ENCODE measurements at places on chromosomes 12 and 14. TPM values are rescaled to one million over a fixed set of nuclear protein-coding genes. Genes with fewer than 3 reads are reported as not detected.

GRCh38 chr12:104840262-104840661 is 117.8 kb downstream of the SLC41A2 start:
- no peak for DNase-seq

GRCh38 chr14:96589577-96589976 is 87.4 kb downstream of the PAPOLA start:
- DNase-seq: no peak

GRCh38 chr12:13940335-13940865 is 41.0 kb downstream of the GRIN2B start:
- no peak for DNase-seq

DNA sequence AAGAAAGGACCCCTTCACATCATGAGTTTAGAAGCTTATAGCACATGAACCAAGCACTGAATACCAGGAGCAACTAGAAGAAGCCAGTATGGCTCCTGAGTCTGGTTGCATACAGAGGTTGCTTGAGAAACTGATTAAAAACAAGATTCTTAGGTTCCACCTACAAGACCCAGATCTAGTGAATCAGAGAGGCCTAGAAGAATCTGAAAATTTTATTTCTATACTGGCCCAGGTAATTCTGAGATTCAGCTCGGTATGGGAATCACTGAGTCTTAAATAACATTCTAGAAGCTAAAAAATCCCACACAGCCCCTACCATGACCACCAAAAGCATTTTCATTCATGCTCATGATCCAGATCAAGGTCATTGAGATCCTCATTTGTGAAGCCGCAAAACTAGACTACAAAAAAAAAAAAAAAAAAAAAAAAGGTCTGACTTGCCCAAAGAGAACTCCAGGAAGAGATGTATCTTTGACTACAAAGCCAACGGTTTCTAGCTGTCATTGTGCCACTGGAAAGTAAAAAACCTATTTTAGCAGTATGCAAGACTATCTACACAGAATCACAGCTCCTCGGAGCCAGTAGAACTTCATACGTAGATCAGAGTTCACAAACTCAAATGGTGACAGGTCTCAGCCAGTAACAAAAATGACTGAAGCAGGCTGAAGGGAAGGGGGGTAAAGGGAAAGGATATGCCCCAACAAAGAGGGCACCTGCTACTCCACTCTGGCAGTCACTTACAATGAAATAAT is 168.4 kb upstream of the EGLN3 start:
- no peak for DNase-seq

The OR4M1 gene
- not detected for polyA plus RNA-seq

DNA sequence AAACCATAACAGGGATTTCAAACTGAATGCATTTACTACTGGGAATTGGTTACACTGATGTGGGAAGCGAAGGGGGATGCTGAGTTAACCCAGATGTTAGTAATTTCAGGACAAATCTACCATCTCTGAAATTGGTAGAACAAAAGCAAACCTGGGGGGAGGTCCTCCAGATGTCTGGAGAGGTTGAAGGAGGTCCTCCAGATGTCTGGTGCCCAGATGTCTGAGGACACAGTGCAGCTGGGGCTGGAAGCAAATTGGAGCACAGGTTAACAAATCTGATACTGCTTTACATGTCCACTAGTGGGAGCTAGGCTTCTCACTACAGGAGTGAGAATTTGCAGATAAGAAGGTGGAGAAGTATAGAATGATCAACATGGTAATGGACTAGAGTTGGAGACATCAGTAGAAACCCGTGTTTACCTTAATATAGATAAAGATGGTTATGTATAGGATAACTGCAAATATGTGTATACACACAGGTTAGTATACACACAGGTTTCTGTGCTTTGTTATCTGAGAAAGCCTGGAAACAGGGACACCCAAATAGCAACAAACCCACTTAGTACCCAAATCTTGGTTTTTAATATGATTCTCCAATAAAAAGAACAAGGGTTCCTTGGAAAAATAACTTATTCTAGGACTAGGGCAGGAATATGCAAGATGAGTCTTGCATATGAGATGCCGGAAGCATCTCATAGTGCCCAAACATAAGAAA is 162.5 kb downstream of the C12orf50 start:
- no peak for DNase-seq

The KRT2 gene
- not detected for polyA plus RNA-seq

DNA sequence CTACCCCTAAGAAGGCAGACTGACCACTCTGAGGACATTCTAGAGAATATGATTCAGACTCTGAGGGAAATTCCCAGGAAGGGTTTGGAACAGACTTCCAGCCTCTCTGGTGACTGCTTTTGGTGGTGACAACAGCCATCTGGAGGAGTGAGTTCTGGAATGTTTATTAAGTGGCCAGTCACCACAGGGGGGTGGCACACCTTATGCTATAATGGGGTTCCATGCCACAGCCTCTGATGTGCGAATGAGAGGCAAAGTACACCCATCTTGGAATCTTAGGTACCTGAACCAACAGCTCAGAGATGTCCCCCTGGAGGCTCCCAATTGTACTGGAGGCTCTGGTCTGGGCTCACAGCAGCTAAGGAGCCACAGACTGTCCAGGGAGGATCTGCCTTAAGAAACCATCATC is 9.5 kb upstream of the TINF2 start:
- DNase-seq: no peak

The ZFHX2 gene
- 12.2 TPM for polyA plus RNA-seq

DNA sequence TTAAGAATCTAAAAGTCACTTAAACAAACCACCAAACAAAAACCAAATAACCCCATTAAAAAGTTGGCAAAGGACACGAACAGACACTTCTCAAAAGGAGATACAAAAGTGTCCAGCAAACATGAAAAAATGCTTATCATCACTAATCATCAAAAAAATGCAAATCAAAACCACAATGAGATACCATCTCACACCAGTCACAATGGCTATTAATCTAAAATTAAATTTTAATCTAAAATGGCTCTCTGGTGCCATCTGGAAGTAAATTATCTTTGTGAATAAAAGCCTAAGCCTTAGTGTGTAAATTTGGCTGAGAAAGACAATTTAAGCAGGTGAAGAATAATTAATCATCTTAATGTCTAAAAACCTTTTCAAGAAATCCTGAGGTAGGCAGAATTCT is 204.5 kb upstream of the PPFIA2 start:
- no peak for DNase-seq

GRCh38 chr14:63893701-63894458 is 41.1 kb downstream of the SYNE2 start:
- no peak for DNase-seq

DNA sequence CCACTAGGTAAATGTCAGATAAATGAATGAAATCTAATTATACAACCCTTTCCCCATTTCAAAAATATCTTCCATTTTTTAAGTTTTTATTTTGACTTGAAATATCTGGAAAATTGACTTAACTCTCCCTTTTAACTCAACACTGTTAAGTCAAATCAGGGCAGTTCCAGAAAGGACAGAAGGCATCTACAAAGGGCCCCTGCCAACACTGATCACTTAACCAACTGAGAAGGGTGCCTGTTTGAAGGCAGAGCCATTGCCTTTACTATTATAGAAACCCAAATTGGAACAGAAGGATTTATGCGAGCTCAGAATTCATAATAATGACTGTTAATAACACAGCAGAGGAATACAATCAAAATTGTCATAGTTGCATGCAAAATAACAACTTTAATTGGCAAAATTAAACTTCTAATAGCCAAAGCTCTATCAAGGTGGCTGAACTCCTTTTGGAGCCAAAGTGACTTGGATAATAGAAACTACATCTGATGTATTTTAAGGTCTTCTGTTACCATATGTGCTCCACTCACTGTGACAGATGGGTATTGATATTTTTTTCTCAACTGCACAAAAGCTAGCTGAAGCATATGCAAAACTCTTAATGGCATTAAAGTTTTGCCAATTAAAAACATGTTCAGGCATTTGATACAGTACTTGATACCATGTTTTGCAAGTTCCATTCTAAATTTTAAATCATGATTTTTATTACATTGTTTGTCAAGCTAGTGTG is 383.8 kb downstream of the NOVA1 start:
- DNase-seq: no peak

The RCOR1 gene
- polyA plus RNA-seq: 31.0 TPM

GRCh38 chr12:88172844-88173407 is 30.8 kb downstream of the TMTC3 start:
- DNase-seq: no peak

DNA sequence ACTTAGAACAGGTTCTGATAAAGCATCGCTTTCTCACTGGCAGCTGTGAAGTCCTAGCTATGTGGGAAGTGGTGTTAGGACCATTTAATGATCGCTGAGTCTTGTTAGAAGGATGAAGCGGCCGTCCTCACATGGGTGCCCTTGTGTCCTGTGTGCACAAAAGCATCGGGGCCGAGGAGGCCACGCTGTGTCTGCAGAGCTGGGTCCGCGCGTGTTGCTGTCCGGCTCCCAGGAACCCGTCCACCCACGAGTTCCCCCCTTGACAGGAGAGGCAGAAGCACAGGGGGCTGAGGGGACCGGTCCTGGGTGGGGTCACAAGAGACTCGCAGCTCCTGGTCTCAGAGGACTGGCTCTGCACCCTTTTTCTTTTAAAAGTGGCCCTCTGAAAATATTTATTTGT is 90.4 kb downstream of the ADGRD1 start:
- no peak for DNase-seq

- no peak for DNase-seq
Observed at GRCh38 chr14:39581474-39581873, 149.2 kb upstream of the FBXO33 start.

The TMEM30B gene
- polyA plus RNA-seq: 10.9 TPM

The DLGAP5 gene
- 32.7 TPM for polyA plus RNA-seq

GRCh38 chr12:31353750-31354708 is 28.1 kb upstream of the SINHCAF start:
- no peak for DNase-seq

DNA sequence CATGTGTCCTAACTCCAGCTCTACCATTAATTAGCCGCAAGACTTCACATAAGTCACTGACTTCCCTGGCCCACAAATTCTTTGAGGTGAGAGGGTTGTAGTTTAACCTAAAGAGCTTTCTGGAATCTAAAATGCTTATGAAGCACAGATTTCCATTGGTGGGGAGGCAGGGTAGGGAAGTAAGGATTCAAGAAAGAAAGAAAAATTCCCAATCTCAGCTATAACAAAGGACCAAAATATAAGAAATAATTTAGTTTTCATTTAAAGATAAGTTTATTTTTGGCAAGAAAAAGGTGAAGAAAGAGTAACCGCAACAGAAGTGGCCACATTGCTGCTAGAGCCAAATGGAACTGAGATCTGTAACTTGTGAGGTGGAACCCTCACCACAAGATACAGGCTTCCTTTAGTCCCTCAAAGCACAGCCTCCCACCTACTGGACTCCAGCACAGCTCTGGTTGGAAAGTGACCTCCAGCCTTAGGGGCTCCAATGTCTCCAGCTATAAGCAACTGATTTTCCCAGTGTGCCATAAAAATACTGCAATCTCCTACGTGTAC is 23.6 kb downstream of the DAD1 start:
- DNase-seq: no peak

The RPL10L gene
- polyA plus RNA-seq: not detected

DNA sequence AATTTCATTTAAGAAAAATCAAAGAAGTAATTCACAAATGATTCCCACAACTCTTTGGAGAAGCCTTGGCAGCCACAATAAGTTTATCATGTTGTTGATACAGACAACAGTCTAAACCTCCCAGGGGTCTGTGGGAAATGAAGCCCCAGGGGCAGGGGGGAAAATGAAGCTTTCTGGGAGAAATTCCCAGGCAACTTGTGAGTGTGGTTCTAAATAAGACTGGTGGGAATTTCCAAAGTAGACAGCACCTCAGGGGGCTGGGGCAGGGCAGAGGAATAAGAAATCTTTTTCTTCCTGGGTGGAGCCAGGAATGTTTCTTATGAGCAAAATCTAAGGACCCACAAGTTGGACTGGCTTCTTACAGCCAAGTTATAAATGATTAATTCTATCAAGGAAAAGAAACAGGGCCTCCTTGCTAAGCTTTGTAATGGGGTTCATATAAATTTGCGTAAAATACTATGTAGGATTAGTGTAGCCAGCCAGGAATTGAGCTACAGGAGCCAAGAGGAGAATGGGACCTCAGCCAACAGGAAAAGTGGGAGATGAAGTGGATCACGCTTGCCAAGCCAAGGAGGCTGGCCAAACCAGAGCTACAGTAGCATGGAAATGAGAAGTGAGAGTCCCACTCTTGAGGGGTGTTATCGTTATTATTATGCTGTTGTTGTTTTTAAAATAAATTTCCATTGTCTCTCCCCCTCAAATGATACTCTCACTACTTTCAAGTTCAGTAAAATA is 182.9 kb upstream of the FAR2 start:
- DNase-seq: no peak

- no peak for DNase-seq
Observed at GRCh38 chr12:94875525-94875924, 128.0 kb downstream of the NDUFA12 start.

DNA sequence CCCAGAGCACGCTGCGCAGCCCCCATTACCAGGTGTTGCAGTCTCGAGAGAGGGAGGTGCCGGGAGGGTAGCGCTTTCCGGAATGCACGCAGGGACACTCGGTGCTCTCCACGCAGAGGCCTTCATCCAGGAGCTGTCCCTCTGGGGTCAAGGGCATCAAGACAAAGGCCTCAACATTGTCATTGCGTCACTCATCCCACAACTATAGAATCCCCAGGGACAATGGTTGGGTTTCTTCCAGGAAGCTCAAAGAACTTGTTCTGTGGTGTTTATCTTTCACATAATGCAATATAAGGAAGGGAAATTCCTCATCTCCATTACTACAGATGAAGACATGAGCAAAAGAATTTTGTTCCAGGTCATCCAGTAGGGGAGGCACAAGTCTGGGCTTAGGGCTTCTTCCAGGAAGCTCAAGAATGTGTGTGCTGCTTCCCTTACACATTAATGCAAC is 52.1 kb downstream of the VWF start:
- DNase-seq: no peak

GRCh38 chr14:40240245-40240859 is 808.1 kb upstream of the FBXO33 start:
- no peak for DNase-seq

The ANO2 gene
- 3.5 TPM for polyA plus RNA-seq

GRCh38 chr14:21098076-21098891 is at the start of gene ZNF219:
Gene ZNF219, minus strand, starts transcription at chr14:21098655. Its CDS starts 5,064 bp downstream, at chr14:21093591.
- no peak for DNase-seq

The TRPV4 gene
- polyA plus RNA-seq: 13.2 TPM

The DNAAF2 gene
- 16.9 TPM for polyA plus RNA-seq

GRCh38 chr12:56954958-56955355 is 2.5 kb downstream of the RDH16 start:
- no peak for DNase-seq

The TROAP gene
- polyA plus RNA-seq: 14.6 TPM

GRCh38 chr12:123404581-123404980 is 20.6 kb downstream of the KMT5A start:
- DNase-seq: no peak

- DNase-seq: no peak
Observed at GRCh38 chr14:54483073-54483745, 5.6 kb downstream of the GMFB start.

The RNASE7 gene
- polyA plus RNA-seq: 0.91 TPM

The KRT78 gene
- polyA plus RNA-seq: not detected

GRCh38 chr14:92503756-92504491 is 9.7 kb upstream of the RIN3 start:
- DNase-seq: no peak

The MYG1 gene
- polyA plus RNA-seq: 60.0 TPM

GRCh38 chr12:92955997-92956663 is 27.0 kb upstream of the EEA1 start:
- no peak for DNase-seq

The DYNC1H1 gene
- 290 TPM for polyA plus RNA-seq
